Occipital lobe (tissue), 3 donors: ENCODE measurements at places on chromosomes 3 and 15. TPM values are rescaled to one million over a fixed set of nuclear protein-coding genes. Genes with fewer than 3 reads are reported as not detected.

The GOLGA8H gene
- total RNA-seq: 0.31 TPM

The CFAP100 gene
- total RNA-seq: 2.0 TPM

The ALDH1A2 gene
- 6.1 TPM for total RNA-seq

The CD96 gene
- not detected for total RNA-seq

The LHFPL4 gene
- 48.4 TPM for total RNA-seq

The SLC28A2 gene
- not detected for total RNA-seq

The NAALADL2 gene
- 10.6 TPM for total RNA-seq

The TRAK1 gene
- total RNA-seq: 46.3 TPM
